ENCODE measurements at places on chromosomes 3 and 15. TPM values are rescaled to one million over a fixed set of nuclear protein-coding genes. Genes with fewer than 3 reads are reported as not detected.

Gene C3orf80
- 0.03 TPM for polyA plus RNA-seq

Gene PLSCR2
- polyA plus RNA-seq: not detected

Gene DLL4
- polyA plus RNA-seq: 57.8 TPM

Gene GOLGA6L26
- not detected for polyA plus RNA-seq

Gene CHL1
- not detected for polyA plus RNA-seq

Gene FANCD2
- 8.2 TPM for polyA plus RNA-seq

Gene TERC
- 2.6 TPM for polyA plus RNA-seq

Gene WDR72
- not detected for polyA plus RNA-seq
